Upper lobe of left lung (tissue), 6 donors: ENCODE measurements at places on chromosomes 6 and 20. TPM values are rescaled to one million over a fixed set of nuclear protein-coding genes. Genes with fewer than 3 reads are reported as not detected.

MEI4 gene
- not detected for total RNA-seq

ADGRF4 gene
- total RNA-seq = not detected

GSTA3 gene
- 0.57 TPM for total RNA-seq

JAG1 gene
- total RNA-seq = 37.7 TPM

SRSF6 gene
- total RNA-seq = 147 TPM

CTNNBL1 gene
- total RNA-seq = 51.0 TPM

DOP1A gene
- 25.5 TPM for total RNA-seq

IPCEF1 gene
- 3.8 TPM for total RNA-seq

KCTD20 gene
- 30.6 TPM for total RNA-seq

BHLHE23 gene
- not detected for total RNA-seq

TRIM31 gene
- not detected for total RNA-seq

MYO6 gene
- total RNA-seq = 64.6 TPM

DNA sequence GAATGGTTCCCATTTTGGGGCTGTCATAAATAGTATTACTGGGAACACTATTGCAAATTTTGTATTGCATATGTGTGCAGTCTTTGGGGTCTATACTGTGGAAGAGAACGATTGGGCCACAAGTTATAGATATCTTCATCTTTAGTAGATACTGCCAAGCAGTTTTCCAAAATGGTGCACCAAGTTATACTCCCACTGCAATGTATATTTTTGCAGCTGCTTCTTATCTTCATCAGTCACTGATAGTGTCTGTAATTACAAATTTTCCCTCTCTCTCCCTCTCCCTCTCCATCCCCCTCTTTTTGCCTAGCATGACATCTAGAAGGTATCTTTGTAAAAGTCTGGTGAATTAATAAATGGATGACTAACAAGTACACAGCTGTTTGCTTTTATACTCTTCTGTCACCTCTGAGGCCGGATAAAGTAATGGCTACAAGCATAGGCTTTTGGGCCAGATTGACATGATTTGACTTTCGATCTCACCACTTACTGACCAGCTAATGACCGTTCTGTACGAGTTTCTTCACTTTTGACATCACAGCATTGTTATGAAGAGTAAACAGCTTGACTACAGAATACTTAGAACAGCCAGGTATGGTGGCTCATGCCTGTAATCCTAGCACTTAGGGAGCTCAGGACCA, 113.3 kb upstream of the SLC2A12 start:
- no peak for DNase-seq

DNA sequence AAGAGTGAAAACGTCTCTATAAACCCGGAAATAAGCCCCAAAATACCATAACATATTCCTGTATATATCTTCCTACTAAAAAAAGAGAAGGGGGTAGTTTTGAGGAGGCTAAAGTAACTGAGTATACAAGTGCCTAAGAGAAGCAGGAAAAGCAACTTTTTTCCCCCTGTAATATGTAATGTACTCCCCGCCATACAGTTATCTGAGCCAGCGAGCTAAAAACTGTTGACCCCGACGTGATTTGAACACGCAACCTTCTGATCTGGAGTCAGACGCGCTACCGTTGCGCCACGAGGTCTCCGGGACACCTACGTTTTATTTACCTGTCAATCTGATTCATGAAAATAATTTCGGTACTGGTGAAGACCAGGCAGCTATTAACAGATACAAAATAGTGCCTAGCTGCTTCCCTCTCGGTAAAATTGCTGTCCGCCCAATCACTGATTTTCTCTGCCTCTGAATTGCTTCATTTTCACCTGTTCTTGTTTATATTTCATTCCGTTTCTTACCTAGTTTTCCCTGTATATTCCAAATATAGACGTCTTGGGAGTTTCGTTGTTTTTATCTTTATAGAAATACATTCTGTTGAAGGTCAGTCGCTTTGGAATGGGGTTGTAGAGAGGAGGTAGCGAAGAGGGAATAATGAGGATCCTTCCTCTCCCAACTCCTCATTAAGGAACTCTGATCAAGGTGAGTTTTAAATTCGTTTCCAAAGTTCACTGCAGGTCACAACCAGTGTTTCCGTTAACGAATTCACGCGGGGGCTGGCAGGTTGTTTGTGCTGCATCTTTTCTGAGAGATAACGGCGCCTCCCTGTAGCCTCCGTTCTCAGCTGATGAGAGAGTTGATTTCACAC, 33.6 kb upstream of the BTN3A2 start:
- DNase-seq = no peak

DNA sequence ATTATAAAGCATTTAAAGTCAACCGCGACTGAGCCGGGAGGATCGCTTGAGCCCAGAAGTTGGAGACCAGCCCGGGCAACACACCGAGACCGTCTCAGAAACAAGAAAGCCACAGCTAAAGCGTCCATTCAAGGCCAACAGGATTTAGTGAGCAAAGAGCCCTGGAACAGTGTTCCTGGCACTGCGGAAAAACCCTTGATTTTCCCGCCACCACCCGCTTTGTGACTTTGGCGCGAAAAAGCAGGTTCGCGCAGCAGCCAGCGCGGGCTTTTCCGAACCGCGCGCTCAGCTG, 669 bp downstream of the PCNA start:
- no peak for DNase-seq

DNA sequence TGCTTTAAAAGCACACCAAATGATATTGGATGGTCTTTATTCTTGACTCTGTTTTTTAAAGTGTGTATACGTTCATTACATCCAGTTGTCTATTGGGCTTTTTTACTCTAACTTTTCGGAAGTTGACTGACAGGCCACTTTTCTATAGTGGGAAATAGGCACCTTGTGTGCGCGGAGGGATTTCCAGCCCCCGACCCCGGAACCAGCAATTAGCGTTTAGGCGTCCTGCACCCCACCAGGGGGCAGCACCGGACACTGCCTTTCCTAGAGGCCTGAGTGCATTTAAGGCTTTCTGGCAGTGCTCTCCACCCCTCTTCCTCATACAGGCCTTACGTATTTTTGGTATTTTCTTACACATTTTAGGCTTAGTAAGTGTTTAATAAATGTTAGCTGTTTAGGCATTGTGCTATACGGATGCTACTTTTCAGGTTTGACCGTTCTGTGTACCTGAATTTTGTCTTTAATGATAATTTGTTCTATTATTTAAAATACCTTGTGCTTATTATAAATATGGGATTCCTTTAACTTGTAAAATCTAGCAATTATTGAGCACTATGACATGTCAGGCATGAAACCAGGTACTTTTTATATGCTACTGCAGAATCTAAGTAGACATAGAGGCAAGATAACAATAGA, 231.8 kb downstream of the BCKDHB start:
- peak; percentile 48 for DNase-seq

- DNase-seq = no peak
Measured at GRCh38 chr6:164417537-164418261, 891.7 kb downstream of the C6orf118 start.

- DNase-seq = no peak
Measured at GRCh38 chr20:35235881-35236280, 9.4 kb downstream of the MMP24 start.

DNA sequence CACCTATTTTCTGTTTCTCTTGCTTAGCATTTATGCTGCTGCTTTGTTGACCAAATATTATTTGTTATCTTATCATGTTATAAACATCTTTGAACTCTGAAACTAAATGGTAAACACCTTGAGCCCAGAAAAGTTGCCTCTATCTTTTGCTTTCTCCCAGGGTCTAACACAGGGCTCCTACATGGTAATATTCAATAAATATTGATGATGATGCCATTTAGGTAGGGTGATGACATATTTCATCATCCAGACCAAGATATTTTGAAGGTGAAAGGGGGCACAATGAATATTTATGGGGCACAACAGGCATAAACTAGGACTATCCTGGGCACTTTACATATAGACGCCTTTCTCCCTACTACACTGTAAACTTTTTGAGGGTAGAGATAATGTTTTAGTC, 11.6 kb upstream of the ENPP4 start:
- no peak for DNase-seq

DNA sequence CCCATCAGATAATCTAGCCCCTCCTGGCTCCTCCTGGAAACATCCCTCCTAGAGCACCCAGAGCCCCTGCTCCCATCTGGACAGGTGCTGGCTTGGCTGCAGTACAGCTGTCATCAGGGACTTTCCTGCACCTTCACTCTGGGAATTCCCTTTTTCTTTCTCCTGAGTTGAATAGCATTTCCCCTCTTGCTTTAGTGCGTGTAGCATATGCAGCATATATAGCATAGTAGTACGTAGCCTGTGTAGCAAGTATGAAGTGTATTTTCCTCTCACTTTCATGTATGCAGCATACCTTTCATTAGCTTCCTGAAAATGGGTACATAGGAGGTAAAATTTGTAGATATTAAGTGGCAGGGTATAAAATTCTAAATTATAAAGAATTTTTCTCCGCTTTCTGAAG, 352.9 kb downstream of the ESR1 start:
- no peak for DNase-seq

DNA sequence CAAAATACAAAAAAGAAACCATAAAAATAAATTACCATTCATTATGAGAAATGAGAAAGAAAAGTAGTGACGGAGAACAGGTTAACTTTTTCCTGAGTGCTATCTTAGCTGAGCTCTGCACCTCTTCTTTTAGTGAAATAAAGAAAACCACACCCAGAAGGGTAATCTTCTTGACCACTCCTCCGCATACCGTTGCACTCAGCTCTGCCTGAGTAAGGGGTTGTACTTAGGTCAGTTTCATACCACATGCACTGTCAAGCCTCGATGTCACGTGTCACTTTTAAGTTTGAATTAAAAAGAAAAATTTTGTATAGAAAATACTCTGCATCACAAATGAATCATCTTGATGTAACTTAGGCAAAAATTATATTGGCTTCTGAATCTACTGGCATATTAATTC, 2.8 kb downstream of the EZR start:
- peak; percentile 26 for DNase-seq

GRCh38 chr20:54515793-54516628, 40.6 kb downstream of the DOK5 start:
- no peak for DNase-seq

DNA sequence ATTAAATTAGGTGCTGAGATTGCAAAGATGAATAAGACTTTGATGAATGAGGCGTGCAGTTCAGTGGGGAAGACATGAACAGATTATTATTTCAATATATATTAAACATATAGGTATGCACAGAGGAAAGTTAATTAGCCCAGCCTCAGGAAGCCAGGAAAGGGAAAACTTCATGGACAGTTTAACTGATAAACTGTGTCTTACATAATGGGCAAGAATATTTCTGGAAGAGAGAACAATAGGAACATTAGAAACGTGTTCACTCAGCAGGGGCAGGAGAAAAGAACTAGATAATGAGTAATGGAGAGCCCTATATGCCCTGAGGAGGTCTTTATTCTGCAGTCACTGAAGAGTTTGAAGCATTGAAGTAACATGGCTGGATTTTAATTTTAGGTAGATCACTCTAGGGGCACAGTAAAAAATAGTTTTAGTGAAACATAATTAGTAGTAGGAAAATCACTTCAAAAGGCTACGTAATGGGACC, 23.6 kb downstream of the CEP57L1 start:
- DNase-seq = no peak

DNA sequence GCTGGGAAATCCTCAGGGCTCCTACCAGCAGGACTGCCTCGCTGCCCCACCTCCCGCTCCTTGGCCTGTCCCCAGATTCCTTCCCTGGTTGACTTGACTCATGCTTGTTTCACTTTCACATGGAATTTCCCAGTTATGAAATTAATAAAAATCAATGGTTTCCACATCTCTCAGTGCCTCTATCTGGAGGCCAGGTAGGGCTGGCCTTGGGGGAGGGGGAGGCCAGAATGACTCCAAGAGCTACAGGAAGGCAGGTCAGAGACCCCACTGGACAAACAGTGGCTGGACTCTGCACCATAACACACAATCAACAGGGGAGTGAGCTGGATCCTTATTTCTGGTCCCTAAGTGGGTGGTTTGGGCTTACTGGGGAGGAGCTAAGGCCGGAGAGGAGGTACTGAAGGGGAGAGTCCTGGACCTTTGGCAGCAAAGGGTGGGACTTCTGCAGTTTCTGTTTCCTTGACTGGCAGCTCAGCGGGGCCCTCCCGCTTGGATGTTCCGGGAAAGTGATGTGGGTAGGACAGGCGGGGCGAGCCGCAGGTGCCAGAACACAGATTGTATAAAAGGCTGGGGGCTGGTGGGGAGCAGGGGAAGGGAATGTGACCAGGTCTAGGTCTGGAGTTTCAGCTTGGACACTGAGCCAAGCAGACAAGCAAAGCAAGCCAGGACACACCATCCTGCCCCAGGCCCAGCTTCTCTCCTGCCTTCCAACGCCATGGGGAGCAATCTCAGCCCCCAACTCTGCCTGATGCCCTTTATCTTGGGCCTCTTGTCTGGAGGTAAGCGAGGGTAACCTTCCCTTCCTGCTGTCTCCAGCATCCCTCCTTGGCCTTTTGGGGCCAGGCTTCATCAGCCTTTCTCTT, at the start of gene CFB:
CFB (plus strand) TSS at position 589 of the 863 bp plus-strand sequence; CDS start at position 716, 127 bp downstream.
- DNase-seq = peak; percentile 85

GRCh38 chr6:53805725-53806124, 10.9 kb downstream of the LRRC1 start:
- peak; percentile 29 for DNase-seq

DNA sequence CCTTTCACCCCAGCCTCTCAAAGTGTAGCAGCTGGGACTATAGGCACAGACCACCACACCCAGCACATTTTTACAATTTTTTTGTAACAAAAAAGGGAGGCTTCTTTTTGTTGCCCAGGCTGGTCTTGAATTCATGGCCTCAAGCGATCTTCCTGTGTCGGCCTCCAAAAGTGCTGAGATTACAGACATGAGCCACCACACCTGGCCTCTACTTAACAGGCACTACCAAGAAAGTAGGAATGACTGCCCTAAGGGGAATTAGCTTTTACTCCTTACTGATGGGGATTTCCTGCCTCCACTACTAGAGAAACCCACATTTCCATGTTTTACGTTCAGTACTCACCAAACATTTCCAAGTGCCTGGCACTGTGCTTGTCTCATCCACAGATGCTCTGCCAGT, 109.6 kb downstream of the CARMIL1 start:
- no peak for DNase-seq

- DNase-seq = peak; percentile 18
Measured at GRCh38 chr6:41156771-41157170, 2.6 kb upstream of the TREML1 start.

- no peak for DNase-seq
Measured at GRCh38 chr6:154931711-154932424, 63.2 kb upstream of the TIAM2 start.

- peak; percentile 14 for DNase-seq
Measured at GRCh38 chr20:58877976-58878360, 25.5 kb downstream of the GNAS start.

- DNase-seq = no peak
Measured at GRCh38 chr6:40036186-40036585, 101.9 kb upstream of the MOCS1 start.

DNA sequence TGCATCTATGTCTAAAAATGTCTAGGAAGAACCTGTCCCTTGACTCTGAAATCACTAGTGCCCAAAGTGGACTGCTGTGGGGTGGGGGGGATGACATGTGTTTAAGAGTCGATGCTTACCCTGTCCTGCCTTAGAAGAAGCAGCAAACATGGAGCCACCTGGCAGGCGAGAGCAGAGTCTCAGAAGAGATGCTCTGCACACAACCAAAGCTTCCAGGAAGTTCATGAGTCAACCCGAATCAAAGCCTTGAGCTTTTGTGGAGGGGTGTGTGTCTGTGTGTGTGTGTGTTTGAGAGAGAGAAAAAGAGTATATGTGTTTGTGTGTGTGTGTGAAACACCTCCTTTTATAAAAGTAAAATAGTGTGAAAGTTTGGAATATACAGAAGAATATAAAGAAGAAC, 269.9 kb downstream of the ALDH8A1 start:
- no peak for DNase-seq

GRCh38 chr20:3077618-3078134, 6.3 kb downstream of the OXT start:
- DNase-seq = no peak
